ENCODE measurements at places on chromosomes 1 and 21.

- no peak for DNase-seq
These were observed 28.0 kb upstream of the PLEKHG5 start for GRCh38 chr1:6519491-6519934.

- no peak for DNase-seq
These were observed 19.6 kb downstream of the SMAP2 start for GRCh38 chr1:40393173-40393572.

GRCh38 chr1:211944733-211945500 lies 90.4 kb downstream of the INTS7 start:
- no peak for DNase-seq

DNA sequence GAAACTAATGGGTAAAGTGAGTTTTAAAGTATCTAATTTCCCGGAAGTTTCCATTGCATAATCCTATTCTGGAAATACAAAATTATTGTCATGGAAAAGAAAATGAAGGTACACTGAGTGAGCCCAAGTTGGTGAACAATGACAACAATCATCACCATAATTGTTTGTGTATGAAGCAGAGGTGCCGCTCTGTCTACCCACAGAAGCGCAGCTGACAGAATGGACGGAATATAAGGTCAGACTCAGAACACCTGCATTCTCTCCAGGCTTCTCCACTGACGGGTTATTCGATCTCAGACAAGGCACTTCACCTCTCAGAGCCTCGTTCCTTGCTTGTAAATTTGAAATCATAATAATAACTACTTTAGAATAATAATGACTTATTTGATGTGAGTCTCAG lies 99.1 kb upstream of the NGF start:
- no peak for DNase-seq

- DNase-seq, result no peak
These were observed 10.5 kb downstream of the BRINP2 start for GRCh38 chr1:177181280-177181630.

Measured in H4 (cell line).